ENCODE measurements at places on chromosomes 6 and 20.

GRCh38 chr6:3214898-3215297, 12.6 kb downstream of the TUBB2B start:
- no peak for DNase-seq

DNA sequence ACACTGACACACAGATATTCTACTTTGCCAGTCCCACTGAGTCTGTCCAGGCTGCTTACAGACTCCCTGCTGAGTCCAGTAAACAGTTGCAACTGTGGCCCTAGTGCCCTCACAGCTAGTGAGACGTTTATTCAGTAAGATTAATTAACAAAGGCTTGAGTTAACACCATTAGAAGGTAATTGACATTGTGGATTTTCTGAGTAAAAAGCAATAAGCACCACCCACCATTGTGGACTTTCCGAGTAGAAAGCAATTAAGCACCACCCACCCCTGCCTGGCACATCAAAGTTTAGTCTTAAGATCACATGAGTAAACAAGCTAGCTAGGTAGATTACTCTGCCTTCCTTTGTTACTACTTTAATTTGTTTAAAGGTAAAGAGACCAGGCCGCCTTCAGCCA, 408.6 kb upstream of the IMPG1 start:
- no peak for DNase-seq

DNA sequence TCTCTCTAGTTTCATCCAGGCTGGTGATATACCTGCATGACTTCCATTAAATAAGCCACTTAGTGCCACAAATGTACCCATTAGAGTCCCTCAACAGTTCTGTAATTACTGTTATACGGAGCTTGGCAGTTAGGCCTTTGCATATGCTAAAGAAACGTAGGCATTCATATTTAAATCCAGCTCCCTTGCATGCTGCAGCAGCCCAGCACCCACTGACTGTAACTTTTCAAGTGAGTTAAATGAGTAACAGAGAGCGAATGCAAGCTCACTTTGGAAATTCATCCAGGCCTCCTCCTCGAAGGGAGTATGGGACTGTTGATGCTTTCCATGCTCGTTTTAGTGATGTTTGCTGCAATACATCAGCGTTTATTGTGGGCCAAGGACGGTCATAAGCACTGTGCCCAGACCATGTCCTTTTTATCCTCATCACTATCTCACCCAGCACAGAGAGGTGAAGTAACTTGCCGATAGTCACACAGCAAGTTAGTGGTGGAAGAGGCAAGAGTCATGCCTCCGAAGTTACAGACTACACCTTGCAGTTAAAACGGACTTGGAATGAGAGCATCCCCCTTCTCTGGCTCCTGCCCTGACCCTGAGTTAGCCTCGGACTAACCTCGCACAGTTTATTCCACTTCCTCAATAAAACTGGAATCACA, 179.4 kb upstream of the PDE10A start:
- no peak for DNase-seq

DNA sequence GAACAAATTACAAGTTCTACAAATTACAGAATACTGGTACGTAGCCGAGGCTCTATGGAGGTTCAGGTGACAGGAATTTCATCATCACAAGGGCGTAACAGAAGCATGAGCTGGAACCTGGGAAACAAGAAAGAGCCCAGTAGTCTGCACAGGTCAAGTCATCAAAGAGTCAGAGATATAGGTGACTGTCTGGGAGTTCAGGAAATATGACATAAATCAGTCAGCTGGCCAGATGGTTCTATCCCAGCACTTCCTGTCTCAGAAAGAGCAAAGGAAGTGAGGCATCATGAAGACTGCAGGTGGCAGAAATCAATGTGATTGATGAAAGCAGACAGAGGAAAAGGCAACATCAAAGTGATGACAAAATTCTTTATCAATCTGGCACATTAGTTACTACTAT, 23.3 kb downstream of the MYCT1 start:
- no peak for DNase-seq

DNA sequence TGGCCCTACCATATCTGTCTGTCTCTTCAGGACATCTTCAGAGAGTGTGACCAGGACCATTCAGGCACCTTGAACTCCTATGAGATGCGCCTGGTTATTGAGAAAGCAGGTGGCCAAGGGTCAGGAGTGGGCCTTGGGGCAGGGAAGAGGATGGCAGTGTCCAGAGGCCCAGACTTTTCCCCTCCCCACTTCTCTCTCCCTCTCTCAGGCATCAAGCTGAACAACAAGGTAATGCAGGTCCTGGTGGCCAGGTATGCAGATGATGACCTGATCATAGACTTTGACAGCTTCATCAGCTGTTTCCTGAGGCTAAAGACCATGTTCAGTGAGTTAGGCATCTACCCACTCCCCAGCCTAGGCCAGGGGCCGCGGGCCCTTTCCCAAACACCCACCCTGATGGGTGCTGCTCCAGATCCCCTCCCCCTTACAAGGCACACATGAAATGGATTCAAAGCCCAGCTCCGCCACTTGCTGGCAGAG, 24.3 kb downstream of the CAPN11 start:
- no peak for DNase-seq

DNA sequence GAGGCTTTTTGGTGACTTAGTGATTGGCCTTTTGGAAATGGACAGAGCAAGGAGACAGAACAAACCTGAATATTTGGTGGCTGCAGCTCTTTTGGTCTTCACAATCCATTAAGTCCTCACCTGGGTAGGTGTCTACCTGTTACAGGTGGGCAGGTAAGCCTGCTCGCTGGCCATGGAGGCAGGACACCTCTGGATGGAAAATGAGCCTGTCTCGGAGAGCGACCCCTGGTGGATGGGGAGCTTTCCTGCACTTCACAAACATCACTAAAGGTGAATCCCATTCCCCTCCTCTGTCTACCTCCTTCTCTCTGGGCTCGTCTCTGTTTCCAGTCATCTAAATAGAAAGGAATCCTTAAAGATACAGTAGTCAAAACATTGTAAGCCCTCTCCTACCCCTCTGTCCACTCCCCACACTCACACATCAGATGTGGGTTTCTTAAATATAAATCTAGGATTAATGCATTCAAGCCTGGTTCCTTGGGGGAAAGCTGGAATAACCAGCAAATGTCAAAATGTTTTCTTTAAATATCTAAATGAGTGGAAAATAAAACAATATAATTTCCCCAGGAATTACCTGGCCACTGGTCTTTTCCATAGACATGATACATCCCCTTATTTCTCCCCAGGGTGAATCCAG, 304.9 kb downstream of the CDH26 start:
- no peak for DNase-seq
